T-helper 2 cell treated with Interferon-gamma antibody and Interleukin-4, amounts not matched to agents 5 μg/mL and 100 μg/mL, for 36 hours (primary cell): ENCODE measurements at places on chromosomes 1 and 21.

- H3K4me3 ChIP-seq: peak overlapping the region; percentile 78
- H3K4me1 ChIP-seq: peaks cover 52% of the 10 kb centered on the region
- peak; percentile 52 for DNase-seq
- peak overlapping the region; percentile 97 for H3K27ac ChIP-seq
- H3K36me3 ChIP-seq: peaks cover 16% of the 10 kb centered on the region
- H3K27me3 ChIP-seq: no peaks in the 10 kb centered on the region
Measured at GRCh38 chr1:116737855-116738321, 16.3 kb upstream of the CD2 start.

DNA sequence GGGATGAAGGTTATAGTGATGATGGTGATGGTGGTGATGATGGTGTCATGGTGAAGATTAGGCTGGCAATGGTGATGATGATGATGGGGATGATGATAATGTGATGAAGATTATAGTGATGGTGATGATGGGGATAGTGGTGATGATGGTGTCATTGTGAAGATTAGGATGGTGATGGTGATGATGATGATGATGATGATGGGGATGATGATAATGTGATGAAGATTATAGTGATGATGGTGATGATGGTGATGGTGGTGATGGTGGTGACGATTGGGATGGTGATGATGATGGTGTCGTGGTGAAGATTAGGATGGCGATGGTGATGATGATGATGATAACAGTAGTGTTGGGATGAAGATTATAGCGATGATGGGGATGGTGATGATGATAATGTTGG, 285.1 kb upstream of the AJAP1 start:
- H3K4me3 ChIP-seq: no peak overlapping the region
- H3K36me3 ChIP-seq: no peaks in the 10 kb centered on the region
- H3K27me3 ChIP-seq: no peaks in the 10 kb centered on the region
- no peak overlapping the region for H3K27ac ChIP-seq

DNA sequence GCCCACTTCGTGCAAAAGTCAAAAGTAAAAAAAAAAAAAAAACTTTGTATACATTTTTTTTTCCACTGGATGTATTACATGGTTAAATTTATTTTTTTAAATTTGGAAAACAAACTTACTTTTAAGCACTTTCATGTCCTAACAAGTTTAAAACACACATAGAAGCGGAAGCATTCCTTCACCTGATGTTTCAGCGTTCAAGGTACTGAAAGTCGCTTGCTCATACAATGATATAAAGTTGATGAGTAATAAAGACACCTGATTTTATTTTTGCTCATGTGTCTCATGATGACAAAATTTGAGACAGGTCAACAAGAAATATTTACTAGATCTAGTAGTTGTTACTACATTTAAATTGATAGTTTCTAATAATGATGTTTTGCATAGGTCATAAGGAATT, 35.5 kb downstream of the ADAMTS1 start:
- peaks cover 2% of the 10 kb centered on the region for H3K27me3 ChIP-seq
- DNase-seq: no peak
- H3K4me3 ChIP-seq: no peak overlapping the region
- H3K4me1 ChIP-seq: peaks cover 7% of the 10 kb centered on the region

DNA sequence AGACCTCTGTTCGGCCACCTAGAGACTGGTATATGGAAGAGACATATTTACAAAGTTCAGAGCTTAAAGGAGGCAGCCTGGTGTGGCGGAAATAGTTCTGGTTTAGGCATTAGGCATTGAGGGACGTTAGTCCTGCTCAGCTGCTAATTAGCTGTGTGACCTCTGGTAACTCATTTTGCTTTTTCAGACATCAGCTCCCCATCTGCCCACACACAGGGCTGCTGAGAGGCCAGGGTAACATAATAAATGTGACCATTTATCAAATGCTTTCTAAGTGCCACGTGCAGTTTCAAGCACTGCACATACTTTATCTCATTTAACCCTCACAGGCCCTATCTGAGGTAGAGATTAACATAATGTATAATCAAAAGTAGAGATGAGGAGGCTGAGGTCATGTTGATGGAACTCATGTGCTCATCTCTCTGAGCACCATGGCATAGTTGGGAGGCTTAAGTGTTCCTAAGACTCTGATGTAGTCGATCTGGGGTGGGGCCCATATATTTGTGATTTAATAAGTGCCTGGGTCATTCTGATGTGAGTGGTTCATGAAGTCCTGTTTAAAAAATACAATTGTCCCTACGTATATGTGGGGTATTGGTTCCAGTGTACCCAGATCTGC, 267.2 kb upstream of the PLXNA2 start:
- no peak for DNase-seq
- H3K4me3 ChIP-seq: no peak overlapping the region
- H3K36me3 ChIP-seq: no peaks in the 10 kb centered on the region
